Stomach (tissue), 19 donors: ENCODE measurements at places on chromosomes 2 and 18.
A peak's percentile ranks its signal among the peaks of the same experiment; 100 is the strongest.

- DNase-seq: no peak
Observed at GRCh38 chr2:208280933-208281332, 14.9 kb downstream of the PIKFYVE start.

DNA sequence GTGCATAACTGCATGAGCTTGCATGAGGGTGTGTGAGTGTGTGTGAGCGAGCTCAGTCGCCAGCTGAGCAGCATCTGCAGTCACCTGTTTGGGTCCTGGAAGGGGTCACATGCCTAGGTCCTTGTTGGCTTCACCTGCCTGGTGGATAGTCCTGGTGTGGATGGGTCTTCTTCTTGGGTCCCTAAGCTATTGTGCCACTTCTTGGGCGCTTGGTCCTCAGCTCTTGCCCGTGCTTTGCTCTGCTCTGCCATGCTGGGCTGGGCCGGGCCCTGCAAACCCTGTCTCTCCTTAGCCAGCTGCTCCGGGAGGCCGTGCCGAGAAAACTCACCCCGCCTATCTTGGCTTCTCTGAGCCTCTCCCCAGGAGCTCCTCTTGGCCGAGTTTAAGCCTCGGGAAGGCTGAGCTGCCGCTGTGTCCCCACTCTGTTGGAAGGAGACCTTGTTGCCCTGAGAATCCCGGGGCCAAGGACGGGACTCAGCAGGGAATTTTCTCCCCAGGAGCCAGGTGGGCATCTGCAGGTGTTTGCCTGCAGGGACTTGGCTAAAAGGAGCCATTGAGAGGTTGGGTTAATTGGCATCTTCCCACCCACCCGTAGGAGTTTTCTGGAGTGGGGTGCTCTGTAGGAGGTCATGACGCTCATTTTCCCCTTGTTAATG, 300.8 kb downstream of the NDUFA10 start:
- peak; percentile 43 for DNase-seq

- no peak for DNase-seq
Observed at GRCh38 chr2:151562398-151562797, 152.7 kb downstream of the RIF1 start.

DNA sequence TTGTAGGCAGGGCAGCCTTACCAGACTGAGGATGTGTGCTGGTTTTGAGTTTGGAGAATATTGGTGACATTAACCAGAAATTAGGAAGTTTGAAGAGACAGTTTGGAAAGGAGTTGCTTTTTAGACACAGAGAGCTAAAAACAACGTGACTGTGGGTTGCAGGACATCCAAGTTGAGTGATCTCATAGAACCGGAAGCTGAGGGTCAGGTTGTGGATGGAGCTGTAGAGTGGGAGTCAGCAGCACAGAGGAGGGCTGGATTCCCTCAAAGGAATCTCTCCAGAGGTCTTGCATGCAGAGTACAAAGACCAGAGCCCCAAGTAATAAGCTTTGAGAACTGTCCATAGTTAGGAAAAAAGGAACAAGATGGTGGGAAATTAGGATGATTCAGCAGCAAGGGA, 9.3 kb downstream of the MAPRE3 start:
- DNase-seq: peak; percentile 54

DNA sequence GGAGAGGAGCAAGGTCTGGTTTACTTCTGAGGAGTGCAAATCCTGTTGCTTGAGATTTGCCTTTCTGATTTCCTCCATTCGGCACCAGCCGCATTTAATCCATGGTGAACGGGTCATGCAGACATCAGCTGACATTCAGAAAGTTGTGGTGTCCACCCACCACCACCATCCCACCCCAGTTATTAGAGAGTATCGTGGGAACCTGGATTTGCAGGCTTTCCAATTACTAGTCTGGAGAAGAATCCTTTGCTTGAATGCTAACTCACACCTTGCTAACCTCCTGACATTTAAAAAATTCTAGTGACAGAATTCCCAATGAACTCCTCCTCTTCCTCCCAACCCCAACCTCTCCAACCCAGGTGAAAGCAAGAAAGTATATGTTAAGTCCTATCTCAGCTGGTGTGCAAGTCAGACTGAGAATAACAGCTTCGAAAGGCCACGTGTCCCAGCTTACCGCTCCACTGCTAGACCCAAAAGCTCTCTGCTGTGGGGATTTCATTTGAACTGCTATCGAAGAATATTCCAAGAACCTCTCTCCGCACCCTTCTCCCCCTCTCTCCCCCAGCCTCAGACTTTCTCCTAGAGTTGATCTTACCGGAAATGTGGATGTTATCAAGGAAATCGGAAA, 17.7 kb downstream of the BCL11A start:
- no peak for DNase-seq

GRCh38 chr2:138336146-138336545, 165.4 kb upstream of the SPOPL start:
- no peak for DNase-seq

- DNase-seq: no peak
Observed at GRCh38 chr2:134785659-134786430, 52.6 kb upstream of the ACMSD start.

DNA sequence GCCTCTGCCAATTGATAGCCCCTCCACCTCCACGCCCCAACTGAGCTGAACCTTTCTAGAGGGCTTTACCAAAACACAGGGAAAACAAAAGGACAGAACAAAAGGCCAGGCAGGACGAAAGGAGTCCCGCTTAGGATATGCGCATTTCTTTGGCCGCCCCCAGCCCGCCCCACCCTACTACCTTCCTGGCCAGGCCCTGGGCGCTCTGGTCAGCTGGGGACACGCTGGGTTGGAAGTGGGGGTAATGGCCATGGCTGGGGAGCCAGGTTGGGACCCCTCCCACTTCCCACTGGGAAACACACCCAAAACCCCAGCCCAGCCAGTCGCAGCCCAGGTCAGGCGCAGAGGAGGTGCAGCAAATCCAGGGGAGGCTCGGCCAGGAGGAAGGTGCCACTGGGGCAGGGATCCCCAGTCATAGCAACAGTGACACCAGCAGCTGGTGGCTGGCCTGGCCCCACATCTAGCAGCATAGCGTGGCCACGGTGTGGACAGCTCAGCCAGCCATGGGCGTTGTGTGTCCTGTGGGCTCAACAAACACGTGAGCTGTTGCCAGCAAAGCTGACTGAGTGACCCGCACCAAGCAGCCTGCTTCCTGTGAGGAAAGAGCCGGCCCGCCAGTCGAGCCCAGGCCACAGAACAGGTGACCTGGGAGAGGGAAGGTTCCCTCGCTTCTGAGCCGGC, 24.6 kb upstream of the B3GNT7 start:
- no peak for DNase-seq

- no peak for DNase-seq
Observed at GRCh38 chr2:174666845-174667244, 69.2 kb upstream of the WIPF1 start.

DNA sequence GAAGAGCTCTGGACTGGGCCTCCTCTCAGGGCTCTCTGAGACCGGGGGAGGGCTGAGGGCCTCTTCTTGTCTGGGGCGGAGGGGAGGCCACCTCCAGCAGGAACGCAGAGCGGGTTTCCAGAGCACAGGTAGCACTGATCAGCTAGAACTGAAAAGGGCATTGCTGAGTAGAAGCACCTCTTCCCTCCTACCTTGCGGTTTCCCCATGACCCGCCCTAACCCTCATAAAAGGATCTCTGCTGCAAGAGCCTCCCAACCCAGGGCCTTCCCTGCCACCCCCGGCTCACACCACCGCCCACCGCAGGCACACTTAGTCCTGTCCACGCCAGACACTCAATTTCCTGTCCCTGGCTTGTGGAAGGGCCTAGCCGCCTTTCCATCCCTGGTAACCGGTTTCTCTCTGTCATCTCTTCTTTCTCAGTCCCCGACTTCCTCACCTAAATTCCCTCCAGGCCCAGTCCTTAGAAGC, 966 bp downstream of the ADCY3 start:
- no peak for DNase-seq

- no peak for DNase-seq
Observed at GRCh38 chr2:73516033-73516432, 126.2 kb downstream of the NAT8 start.

- peak; percentile 21 for DNase-seq
Observed at GRCh38 chr18:3016585-3017297, 3.8 kb upstream of the LPIN2 start.

GRCh38 chr2:73095910-73096309, 16.8 kb downstream of the RAB11FIP5 start:
- DNase-seq: no peak

GRCh38 chr18:4639628-4640310, 184.7 kb upstream of the DLGAP1 start:
- no peak for DNase-seq

GRCh38 chr2:9705196-9705595, 74.4 kb upstream of the YWHAQ start:
- DNase-seq: no peak

- no peak for DNase-seq
Observed at GRCh38 chr18:43061318-43061717, 54.2 kb downstream of the RIT2 start.

- no peak for DNase-seq
Observed at GRCh38 chr2:174399171-174399570, 3.6 kb downstream of the SCRN3 start.

GRCh38 chr18:61076986-61077385, 256.2 kb upstream of the CDH20 start:
- no peak for DNase-seq

DNA sequence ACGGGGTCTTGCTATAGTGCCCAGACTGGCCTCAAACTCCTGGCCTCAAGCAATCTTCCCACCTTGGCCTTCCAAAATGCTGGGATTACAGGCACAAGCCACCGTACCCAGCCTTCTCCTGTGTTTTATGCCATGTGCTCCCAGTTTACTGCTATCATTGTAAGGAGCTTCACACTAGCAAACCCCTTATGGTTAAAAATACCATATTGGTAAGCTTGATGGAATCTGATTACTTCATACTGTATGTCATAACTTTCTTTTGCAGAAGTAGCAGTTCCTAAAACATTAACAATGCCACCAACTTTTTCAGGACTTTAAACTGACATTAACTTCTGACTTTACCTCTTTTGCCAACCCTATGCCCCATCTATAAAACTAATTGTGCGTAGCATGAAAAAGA, 36.2 kb downstream of the HAT1 start:
- DNase-seq: no peak

- DNase-seq: peak; percentile 30
Observed at GRCh38 chr2:24456599-24457556, 34.2 kb upstream of the NCOA1 start.

DNA sequence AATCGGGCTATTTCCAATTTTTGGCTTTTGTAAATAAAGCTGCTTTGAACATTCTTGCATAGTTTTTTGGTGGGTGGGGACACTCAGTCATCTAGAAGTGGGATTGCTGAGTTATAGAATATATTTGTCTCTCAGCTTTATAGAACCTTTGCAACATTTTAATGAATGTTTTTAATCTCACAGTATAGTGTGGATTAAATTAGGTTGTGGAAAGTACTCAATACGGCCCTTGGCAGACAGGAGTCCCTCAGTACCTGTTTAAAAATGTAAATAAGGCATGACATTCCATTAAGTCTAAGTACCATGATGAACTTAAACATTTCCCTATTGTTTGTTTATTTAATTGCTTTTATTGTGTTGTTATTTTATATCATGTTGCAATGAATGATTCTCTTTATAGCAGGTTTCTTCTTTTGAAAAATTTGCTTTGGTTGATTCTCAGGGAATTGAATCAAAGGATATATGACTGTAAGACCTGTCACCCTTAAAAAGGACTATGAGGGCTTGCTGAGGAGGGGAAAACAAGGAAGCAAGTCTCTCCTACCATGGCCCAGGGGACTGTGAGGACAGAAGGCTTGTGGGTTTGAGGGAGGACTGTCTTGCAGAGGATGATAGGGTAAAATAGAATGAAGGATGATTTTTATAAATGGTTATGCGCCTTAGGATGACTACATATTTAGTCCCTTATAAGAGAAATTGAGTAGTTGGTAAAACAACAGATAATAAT, 165.1 kb downstream of the RPIA start:
- no peak for DNase-seq

DNA sequence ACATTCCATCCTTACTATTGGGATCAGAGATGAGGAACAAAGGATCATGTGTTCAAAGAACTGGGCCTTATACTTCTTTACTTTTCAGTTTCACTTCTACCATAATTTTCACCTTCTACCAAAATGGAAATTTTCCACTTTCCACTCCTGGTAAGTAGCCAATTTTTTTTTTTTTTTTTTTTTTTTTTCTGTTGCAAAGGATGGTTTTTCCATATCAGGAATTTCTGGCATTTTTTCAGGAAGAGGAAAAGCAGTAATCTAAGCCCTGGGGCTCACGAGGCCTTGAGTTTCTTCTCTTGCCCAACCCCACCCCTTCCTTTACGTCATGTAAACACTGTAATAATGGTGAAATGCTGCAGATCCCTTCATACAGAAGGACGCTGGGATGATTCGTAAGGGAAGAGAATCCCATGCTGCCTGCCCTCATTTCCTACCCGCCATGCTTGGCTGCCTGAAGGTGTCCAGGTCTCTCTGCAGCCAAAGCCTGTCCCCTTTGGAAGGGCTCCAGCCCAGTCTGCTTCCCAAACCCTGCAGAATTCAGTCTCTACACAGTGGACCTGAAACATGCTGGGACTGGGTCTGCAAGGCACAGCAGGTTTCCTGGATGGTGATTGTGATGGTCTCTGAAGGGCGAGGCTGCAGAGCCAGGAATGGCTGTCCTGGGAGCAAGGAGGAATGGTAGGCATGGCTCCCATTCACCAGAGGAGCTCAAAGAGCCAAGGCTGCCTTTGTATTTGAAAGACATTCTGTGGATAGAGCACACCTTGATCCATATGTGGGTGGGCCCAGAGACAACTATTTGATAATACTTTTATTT, 57.0 kb downstream of the EFR3B start:
- peak; percentile 81 for DNase-seq
